ENCODE measurements at places on chromosomes 12 and 14.
A peak's percentile ranks its signal among the peaks of the same experiment; 100 is the strongest.

- DNase-seq = peak; percentile 38
Observed at GRCh38 chr12:2682296-2683251, 112.2 kb upstream of the FKBP4 start.

- no peak for DNase-seq
Observed at GRCh38 chr12:110669193-110669502, 19.8 kb downstream of the HVCN1 start.

GRCh38 chr12:123096741-123097140 lies 54.1 kb downstream of the PITPNM2 start:
- DNase-seq = no peak

GRCh38 chr14:60734465-60735242 lies at the start of gene MNAT1:
TSS of gene MNAT1 (plus strand) at chr14:60734761. CDS start at chr14:60734863, 102 bp downstream.
- peak; percentile 82 for DNase-seq

- DNase-seq = no peak
Observed at GRCh38 chr12:57775563-57776246, 3.3 kb downstream of the EEF1AKMT3 start.

GRCh38 chr14:91985008-91985407 lies 37.5 kb upstream of the FBLN5 start:
- DNase-seq = no peak

DNA sequence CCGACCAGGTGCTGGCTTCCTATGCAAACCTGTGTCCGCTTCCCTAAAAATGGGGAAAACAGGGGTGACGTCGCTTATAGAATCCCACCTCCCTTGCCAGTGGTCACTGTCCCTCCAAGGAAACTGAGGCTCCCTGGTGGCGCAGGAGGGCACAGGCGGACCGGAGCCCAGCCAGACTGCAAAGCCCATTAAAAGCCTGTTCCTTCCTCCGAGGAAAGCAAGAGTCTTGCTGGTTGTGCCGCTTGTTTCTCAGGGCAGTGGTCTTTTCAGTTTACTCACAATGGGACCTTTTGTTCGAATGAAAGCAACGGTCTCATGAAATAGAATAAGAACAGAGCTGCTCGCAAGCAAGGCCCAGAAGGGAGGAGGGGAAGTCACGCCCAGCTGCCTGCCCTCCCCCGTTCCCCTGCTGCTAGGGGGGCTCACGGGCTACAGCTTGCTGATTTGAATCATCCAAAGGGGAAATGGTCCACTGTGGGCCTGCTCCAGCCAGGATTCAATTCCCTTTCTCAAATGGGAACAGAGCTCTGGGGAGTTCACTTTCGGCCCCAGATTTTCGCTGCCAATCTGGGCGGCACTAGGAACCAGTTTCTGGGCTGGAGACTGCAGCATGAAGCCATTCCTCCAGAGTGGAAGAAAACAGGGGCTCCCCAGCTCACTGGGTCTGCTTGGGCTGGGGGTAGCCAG lies 4.6 kb upstream of the SELPLG start:
- DNase-seq = no peak

- DNase-seq = peak; percentile 11
Observed at GRCh38 chr14:81453166-81453766, 53.1 kb upstream of the STON2 start.

- no peak for DNase-seq
Observed at GRCh38 chr12:74836567-74836966, 298.9 kb downstream of the ATXN7L3B start.

DNA sequence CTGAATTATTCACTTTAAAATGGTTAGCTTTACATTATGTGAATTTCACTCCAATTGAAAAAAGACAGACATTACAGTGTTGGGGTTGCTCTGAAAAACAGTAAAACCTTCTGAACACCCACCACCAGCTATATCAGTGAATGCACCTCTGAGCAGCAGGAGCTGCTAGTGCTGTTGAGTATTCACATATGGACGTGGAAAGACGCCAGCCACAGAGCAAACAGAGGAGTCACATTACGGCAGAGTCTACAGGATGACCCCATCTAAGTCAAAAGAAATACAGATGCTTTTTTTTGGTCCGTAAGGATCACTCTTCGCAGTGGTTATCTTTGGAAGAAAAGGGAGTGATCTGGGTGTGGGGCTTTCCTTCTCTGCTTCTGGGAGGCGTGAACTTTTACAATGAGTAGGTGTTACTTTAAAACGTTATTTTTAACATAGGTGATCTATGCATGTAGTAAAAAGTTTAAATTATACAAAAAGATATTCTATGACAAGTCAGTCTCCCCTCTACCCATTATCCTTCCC lies 4.5 kb downstream of the HVCN1 start:
- no peak for DNase-seq

DNA sequence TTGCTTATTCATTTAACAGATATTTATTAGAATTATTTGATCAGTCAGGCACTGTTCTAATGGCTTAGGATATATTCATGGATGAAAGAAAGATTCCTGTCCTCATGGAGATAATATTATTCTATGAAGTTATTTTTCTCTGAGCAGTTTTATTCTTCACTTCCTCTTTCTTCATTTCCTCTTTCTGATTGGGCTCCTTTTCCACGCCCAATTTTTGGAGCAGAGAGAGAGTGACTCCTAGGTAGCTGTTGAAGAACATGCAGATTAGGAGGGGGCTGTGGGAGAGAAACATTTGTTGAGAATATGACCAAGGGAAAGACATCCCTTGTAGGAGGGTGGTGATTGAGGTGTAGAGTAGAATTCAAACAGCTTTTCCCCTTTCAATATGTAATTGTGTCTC lies 6.0 kb upstream of the YARS2 start:
- no peak for DNase-seq

Measured in T-cell (primary cell).